ENCODE measurements at places on chromosomes 6 and 20.
A peak's percentile ranks its signal among the peaks of the same experiment; 100 is the strongest.

- DNase-seq = no peak
Observed at GRCh38 chr6:18044108-18044783, 56.8 kb upstream of the KIF13A start.

- no peak for DNase-seq
Observed at GRCh38 chr6:156795825-156796224, 18.6 kb downstream of the ARID1B start.

- no peak for DNase-seq
Observed at GRCh38 chr6:170512249-170512648, 40.9 kb downstream of the PSMB1 start.

DNA sequence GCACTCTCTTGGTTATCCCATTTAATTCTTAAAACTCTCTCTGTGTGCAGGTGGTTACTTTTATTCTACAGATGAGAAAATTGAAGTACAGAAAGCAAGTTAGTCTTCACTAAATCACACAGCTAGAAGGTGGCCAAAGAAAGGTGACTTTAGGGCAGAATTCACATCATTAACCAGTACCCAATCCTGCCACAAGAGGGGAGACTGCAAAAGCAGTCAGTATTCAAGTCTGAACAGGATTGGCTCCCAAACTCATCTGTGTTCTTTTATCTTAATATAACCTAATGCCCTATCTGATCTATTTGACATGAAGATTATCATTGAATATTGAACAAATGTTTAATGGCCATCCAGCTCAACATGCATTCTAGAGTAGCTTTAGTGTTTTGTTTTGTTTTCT, 225.3 kb upstream of the FAM83B start:
- no peak for DNase-seq

GRCh38 chr6:167295495-167296292, 4.6 kb downstream of the UNC93A start:
- no peak for DNase-seq

- peak; percentile 45 for DNase-seq
Observed at GRCh38 chr20:1212023-1212422, 8.8 kb downstream of the C20orf202 start.

DNA sequence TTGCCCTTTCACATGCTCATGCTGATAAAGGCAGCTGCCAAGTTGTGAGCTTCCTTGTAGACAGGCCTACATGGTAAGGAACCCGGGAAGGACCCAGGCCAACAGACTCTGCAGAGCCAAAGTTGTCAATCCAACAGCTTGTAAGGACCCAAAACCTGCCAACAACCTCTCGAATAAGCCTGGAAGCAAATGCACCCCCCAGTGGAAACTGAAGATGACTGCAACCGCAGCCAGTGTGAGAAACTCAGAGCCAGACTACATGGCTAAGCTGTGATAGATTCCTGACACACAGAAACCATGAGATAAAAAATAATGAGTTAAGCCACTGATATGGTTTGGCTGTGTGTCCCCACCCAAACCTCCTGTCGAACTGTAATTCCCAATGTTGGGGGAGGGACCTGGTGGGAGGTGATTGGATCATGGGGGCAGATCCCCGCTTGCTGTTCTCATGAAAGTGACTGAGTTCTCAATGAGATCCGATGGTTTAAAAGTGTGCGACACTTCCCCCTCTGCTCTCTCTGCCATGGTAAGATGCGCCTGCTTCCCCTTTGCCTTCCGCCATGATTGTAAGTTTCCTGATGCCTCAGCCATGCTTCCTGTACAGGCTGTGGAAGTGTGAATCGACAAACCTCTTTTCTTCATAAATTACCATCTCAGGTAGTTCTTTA, 18.8 kb upstream of the CLPSL2 start:
- DNase-seq = no peak

- no peak for DNase-seq
Observed at GRCh38 chr6:36914227-36914794, 28.6 kb downstream of the C6orf89 start.

DNA sequence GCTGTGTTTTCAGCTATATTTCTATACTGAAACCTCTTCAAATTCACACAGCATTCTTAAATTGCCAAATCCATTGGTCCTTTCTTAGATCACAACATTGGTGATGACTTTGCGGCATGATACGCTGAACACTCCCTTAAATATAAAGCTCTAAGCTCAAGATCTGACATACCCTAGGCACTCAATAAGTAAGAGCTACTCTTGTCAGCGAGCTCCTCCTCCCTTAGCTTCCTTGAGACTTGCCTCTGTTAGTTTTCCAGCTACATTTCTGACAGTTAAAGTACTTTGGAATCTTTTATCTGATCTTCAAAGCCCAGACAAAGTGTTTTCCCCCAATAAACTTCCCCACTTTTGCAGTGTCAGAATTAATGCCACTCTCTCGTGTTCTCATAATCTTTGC, 117.0 kb downstream of the HIVEP2 start:
- no peak for DNase-seq

- no peak for DNase-seq
Observed at GRCh38 chr6:137893726-137894125, 26.7 kb downstream of the TNFAIP3 start.

DNA sequence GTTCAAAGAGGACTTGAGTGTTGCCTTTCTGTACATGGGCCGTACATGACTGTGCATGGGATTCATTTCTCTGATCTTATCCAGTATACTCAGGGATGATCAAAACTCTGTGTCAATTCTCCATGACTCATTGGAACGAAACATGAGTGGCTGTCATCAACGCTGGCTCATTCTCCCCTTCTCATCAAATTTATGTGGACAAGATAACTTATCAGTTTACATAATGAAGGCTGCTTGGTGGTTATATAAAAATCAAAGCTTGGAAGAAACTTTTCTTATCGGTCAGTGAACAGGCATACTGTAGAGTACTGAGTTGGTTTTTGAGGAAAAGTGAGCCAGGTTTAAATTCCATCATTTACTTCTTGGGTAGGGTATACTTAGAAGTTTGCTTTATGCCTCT, 24.9 kb downstream of the CRISP1 start:
- peak; percentile 52 for DNase-seq

DNA sequence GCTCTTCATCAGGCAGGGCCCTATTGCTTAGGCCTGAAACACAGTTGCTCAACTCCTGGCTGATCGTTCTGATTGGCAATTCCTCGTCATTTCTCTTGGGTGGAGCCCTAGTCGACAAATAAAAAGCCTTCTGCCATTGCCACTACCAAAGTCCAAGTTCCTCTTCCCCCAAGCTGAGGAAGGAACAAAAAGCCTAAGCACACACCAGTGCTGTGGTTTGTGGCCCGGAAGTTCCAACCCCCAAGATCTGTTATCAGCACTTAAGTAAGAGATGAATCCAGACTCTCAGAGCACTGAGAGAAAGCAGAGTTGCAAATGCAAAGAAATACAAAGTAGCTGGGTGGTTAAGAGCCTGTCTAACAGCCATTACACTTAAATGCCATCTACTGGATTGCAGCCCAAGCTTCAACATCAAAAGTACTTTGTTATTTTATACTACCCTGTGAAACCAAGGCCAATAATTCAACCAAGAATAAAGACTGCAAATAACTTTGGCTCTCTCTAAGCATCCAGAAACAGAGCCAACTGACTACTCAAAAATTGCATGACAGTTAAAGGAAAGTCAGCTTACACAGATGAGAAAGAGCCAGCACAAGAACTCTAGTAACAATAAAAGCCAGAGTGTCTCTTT, 1024.0 kb downstream of the GRIK2 start:
- no peak for DNase-seq

GRCh38 chr6:107819964-107820337, 4.2 kb downstream of the SCML4 start:
- no peak for DNase-seq

DNA sequence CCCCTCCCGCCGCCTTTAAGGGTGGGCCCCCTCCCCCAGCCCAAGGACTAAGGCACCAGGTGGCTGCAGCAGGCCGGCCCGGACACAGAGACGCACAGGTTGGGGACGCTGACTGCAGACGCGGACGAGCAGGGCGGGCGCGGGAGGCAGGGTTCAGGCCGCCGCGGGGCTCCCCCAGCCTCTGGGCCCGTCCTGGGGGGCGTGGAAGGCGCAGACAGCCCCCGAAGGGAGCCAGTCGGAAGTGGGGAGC, 9.3 kb downstream of the DUSP15 start:
- DNase-seq = no peak

- no peak for DNase-seq
Observed at GRCh38 chr6:22747571-22747970, 178.2 kb downstream of the HDGFL1 start.

GRCh38 chr20:25058847-25059810, 1.2 kb upstream of the ACSS1 start:
- no peak for DNase-seq

DNA sequence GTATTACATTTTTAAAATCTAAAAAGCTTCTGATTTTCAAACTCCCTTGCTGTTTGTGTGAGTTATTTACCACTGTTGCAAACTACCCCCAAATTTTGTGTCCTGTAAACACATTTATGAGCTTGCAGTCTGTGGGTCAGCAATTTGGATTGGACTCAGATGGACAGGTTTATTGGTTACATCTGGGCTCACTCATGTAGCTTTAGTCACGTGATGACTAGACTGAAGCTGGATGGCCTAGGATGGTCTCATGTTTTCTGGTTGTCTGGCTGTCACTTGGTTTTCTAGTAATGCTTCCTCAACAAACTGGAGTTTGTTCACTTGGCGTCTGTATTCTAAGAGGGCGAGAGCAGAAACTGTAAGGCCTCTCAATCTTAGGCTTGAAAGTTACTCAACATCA, 12.2 kb upstream of the C6orf58 start:
- no peak for DNase-seq

DNA sequence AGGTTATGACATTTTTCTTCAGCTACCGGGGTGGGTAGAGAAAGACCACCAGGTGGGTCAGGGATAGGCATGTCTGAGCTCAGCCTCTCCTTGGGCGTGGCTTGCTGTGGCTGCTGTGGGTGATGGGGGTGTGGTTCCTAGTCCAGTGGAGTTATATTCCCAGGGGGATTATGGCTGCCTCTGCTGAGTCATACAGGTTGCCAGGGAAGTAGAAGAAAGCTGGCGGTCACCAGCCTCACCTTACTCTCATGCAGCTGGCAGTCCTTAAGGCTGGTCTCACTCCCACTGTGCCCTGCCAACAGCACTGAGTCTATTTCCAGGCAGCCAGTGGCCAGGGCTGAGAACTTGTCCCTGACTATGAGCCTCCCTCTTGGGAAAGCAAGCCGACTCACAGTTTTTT, 130.0 kb downstream of the SCP2D1 start:
- no peak for DNase-seq

- no peak for DNase-seq
Observed at GRCh38 chr6:22884456-22884855, 315.1 kb downstream of the HDGFL1 start.

- DNase-seq = no peak
Observed at GRCh38 chr20:4076671-4077070, 61.3 kb upstream of the RNF24 start.

- DNase-seq = peak; percentile 71
Observed at GRCh38 chr20:38674092-38674764, 50.1 kb upstream of the SLC32A1 start.

DNA sequence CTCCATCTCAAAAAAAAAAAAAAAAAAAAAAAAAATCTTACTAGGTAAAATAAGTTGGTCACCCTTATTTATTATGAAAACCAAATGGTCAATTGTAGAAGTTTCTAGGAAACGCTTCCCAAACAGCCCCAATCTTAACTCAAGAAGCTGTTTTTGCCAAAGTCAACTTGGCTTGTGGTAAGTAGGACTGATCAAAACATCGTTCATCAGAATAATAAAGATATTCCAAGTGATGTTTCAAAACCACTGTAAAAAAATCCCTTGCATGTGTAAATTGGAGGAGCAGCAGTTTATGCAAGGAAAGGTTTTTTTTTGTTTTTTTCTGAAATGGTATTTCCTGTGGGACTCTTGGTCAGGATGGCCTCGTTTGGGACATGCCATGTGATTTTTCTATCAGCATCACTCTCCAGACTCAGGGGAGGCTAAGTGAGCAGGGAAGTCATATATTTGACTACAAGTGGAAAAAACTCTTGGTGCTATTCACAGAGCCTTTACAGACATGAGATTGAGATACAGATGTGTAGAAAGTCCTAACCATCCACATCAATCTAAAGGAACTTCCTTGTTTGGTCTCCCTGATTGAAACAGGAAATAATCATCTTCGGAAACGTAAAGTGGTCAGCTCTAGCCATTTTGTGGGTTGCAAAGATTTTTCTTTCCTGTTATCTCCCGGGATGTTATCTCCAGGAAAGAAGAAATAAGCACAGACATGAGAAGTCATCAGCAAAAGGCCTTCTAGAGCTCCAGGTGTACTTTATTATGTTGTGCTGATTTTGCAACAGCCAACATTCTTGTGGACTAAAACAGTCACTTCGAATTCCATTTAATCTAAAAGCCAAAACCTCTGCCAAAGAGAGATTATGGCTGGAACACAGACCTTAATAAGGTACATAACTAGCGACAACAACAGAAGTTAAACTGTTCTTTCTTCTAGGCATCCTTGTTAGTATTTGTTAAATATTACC, 177.8 kb downstream of the EDN1 start:
- no peak for DNase-seq

- no peak for DNase-seq
Observed at GRCh38 chr20:4181956-4182945, 166.9 kb upstream of the RNF24 start.

DNA sequence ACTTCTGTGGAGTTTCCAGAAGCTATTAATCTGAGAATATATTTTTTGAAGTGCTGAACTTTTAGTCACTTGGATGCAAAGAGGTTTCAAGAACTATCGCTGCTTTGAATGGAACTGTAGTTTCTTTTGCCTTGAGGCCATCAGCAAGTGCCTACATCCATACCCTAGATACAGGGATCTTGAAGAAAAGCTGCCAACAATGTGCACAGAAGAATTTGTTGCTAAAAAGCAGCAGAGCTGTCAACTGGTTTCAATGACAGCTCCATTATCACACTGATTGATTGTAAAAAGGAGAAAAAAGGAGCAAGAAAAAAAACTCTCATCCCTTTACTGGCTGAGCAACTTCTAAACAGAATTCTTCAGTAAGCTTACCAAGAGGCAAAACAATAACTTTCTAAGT, 251.0 kb upstream of the NRSN1 start:
- no peak for DNase-seq

- no peak for DNase-seq
Observed at GRCh38 chr6:7006515-7007191, 101.1 kb upstream of the RREB1 start.

DNA sequence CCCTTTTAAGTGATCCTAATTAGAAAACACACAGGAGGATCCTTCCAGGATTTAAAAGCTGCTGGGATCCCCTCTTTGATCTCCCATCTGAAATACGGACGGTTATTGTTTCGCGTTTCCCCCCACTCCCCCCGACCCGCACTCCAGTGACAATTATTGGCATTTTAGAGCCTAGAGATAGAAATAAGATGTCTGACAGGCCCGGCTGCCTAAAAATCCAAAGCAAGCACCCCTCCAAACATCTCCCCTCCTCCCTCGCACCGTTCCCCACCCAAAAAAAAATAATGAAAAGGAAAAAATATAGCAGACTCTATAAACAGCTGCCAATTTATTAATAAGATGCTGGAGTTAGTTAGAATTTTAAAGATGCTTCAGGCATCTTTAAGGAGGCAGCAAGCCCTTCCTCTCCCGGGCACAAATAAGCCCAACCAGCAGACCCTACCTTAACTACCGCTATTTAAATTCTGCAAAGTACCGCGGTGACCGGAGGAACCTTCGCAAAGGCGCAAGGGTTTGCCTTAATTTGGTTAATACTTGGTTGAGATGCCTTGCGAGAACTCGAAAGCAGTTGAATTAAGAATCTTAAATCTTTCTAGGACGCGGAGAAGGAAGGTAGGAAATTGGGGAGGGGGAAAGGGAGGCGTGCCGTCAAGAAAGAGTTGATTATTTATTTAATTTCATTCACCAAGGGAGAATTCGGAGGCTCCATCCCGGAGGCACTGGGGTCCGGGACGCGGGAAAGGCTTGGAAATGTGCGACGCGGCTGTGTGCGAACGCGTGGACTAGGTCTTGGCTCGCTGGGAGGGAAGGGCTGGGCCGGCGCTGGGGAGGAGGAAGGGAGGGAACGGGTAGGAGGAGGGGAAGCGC, 1.5 kb upstream of the ISM1 start:
- DNase-seq = no peak

Data from hematopoietic multipotent progenitor cell treated with erythropoietin and hydrocortisone succinate and interleukin-3 and kit ligand, for 15 days (in vitro differentiated cells).